NB4 (cell line): ENCODE measurements at places on chromosomes 1 and 21.

GRCh38 chr1:8097077-8097799 is 71.1 kb upstream of the ERRFI1 start:
- DNase-seq = peak; percentile 79

DNA sequence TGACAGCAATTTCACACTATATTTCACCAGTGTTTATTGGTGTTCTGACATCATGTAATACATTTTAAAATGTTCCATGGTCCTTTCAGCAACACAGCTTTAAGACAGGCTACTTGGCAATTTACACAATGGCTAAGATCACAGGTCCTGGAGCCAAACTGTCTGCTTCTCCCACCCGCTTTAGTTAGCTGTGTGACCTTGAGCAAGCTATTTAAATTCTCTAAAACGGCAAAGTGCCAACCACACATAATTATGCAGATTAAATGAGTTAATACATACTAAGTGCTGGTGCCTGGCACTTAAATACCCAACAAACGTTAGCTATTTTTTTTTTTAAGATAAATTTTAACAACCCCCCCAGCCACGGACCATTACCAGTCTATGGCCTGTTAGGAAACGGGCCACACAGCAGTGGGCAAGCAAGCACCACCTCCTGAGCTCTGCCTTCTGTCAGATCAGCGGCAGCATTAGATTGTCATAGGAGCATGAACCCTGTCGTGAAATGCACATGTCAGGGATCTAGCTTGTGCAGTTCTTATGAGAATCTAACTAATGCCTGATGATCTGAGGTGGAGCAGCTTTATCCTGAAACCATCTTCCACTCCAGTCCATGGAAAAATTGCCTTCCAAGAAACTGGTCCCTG is 26.9 kb downstream of the SOD1 start:
- DNase-seq = no peak

GRCh38 chr21:45317398-45318145 is 29.9 kb upstream of the POFUT2 start:
- DNase-seq = no peak

DNA sequence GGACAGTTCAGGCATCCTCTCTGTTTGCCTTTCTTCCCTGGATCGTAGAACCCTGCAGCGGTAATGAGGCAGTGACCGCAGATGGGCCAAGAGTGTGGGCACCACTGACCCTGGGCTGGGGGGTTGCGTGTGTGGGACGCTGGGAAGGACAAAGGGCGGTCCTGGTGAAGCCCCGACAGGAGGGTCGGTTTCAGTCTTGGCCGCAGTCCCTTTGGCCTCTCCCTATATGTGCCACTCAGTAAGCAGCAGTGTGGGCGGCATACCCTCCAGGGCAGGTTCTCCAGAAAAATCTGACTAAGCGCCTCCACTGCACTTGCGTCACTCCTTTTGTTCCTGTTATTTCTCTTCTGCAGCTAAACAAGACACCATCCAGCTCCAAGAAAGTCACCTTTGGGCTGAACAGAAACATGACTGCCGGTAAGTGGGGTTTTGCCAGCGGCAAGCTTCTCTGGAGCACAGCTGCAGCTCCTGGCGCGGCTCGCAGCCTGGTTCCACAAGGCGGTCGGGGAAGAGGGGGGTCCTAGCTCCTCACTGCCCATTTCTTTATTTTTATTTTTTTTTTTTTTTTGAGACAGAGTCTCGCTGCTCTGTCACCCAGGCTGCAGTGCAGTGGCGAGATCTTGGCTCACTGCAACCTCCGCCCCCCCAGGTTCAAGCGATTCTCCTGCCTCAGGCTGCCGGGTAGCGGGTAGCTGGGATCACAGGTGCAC is 27.7 kb upstream of the PDXK start:
- no peak for DNase-seq

- no peak for DNase-seq
These were observed 16.7 kb upstream of the LDLRAP1 start for GRCh38 chr1:25526753-25527152.

- no peak for DNase-seq
These were observed 37.3 kb downstream of the NENF start for GRCh38 chr1:212470059-212470458.
